ENCODE measurements at places on chromosomes 4 and X. TPM values are rescaled to one million over a fixed set of nuclear protein-coding genes. Genes with fewer than 3 reads are reported as not detected.

The AMBN gene
- not detected for total RNA-seq

The RENBP gene
- 12.1 TPM for total RNA-seq

The RGN gene
- not detected for total RNA-seq

The ZNF185 gene
- total RNA-seq = 0.97 TPM

The SASH3 gene
- 303 TPM for total RNA-seq

The CTAG2 gene
- not detected for total RNA-seq

The MTMR8 gene
- 4.8 TPM for total RNA-seq

The TEC gene
- total RNA-seq = 3.4 TPM

The RBM46 gene
- total RNA-seq = not detected

The IL1RAPL1 gene
- not detected for total RNA-seq

The DUX4 gene
- total RNA-seq = not detected

- no peak for DNase-seq
These were observed 127.9 kb downstream of the KLHL8 start for GRCh38 chr4:87092389-87093141.

DNA sequence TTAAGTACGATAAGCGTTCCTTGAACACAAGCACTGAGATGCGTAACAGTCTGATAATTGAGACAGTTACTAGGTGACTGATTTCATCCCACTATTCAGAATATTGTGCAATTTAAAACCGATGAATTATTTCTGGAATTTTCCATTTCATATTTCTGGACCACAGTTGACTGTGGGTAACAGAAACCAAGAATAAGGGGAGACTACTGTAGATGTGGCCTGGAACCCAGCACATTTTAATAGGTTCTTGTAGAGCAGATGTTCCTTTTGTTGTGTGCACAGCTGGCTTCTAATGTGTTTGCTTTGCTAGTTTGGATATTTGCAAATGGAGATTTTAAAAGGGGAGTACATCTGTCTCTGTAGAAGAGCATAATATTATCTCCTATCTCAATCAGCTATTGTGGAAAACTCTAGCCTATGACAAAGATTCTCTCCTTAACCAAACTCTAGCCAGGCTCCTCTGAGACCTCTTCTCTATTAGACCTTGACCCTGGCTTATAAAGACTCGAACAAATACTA lies 16.4 kb downstream of the NAAA start:
- DNase-seq = no peak

- DNase-seq = no peak
These were observed 14.5 kb downstream of the L1CAM start for GRCh38 chrX:153871451-153871850.

DNA sequence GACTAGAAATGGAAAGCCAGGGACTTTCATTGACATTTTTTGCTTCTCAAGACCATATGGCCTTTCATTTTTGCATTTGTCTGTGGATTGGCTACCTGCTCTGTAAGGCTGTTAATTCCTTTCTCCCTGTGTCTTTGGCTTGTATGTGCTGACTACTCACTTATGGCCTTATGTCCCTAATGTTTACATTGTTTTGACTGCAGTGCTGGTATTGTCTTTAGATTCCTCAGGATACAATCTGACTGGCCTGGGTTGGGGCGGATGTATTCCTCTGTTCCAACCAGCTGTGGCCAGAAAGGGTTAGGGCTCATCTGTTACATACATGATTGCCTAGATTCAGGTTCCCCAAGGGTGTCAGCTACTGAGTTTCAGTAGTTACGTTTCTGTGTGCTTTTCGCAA lies 108.1 kb downstream of the RAPGEF2 start:
- no peak for DNase-seq

GRCh38 chr4:4859799-4860599 lies 534 bp downstream of the MSX1 start:
- DNase-seq = no peak

GRCh38 chrX:117936118-117936517 lies 180.5 kb downstream of the KLHL13 start:
- DNase-seq = no peak

DNA sequence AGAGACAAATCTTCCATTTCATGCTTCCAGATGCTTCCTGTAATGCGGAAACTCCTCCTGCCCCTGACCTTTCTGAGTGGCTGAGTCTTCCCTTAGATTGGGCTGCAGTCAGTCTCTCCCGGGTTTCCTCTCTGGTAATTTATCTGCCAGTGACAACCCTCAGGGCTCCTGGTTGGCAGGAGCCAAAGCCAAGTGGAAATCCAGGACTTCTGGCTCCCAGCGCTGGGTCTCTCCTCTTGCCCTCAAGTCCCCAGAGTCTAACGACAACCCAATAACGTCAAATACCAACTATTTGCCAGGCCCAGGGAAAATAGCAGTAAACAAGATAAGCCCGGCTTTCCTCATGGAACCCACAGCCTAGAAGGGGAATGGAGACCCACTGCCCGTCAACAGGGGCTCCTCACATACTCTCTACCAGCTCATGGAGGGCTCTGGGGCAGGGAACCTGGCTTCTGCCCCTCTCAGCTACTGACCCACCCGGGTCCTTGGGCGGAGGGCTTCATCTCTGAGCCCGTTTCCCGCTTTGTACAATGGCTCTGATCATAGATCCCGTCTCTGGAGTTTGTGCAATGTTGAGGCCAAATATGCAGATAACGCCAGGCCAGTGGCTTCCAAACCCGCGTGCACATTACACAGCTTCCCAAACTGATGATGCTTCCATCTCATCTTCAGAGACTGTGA lies 1.1 kb upstream of the TBC1D14 start:
- DNase-seq = no peak

DNA sequence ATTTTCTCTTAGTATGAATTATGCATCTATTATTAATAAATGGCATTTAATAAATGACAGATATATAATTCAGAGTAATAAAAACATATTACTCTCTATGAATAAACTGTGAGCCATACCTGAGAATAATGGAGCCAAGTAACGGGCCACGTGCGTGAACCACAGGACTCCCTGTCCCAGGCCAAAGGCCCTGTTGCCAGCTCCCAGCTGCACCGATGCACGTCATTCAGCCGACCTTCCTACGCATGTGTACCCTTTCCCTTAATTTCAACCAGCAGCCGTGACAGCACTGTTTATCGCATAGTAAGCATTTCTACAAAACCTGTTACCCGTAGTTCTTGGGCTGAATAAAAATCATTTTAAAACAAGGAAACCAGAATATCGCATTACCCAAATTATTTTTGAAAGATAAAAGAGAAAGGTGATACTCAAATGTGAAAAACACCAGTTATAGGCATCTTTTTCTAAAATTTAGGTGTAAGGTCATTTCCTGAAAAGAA lies 827.2 kb upstream of the FRG1 start:
- DNase-seq = no peak

DNA sequence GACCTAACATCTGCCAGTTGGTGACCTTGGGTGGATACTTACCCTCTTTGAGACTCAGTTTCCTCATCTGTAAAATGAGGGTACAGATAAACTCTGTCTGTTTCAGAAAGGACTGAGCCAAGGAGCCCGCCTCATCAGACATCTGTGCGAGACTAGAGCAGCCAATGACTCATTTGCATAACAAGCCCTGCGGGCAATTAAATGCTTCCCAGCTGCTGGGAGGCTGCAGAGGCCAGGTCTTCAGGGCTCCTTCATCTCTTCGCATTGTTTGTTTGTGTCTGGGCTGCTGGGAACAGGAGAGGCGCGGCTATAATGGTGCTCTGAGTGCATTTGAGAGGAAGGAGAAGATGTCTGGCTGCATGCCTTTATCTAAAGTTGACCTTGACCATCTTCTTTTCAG lies 85.0 kb downstream of the ADRA2C start:
- no peak for DNase-seq

DNA sequence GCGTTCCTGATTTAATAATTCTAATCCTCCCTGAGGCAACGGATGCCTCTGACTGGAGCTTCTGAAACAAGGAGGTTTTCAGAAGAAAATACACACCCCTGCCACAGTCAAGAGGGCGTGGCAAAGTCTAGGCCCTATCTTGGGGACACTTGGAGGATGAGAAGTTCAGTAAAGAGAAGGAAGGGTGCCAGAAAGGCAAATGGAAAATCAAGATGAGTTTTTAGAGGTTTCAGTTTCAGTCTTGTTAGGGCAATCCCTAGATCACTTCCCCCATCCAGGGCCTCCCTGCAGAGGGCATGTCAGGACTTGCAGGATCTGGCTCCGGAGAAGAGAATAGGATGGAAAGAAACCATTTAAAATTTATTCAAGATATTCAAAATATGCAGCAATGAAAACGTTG lies 28.5 kb upstream of the FGF2 start:
- no peak for DNase-seq

DNA sequence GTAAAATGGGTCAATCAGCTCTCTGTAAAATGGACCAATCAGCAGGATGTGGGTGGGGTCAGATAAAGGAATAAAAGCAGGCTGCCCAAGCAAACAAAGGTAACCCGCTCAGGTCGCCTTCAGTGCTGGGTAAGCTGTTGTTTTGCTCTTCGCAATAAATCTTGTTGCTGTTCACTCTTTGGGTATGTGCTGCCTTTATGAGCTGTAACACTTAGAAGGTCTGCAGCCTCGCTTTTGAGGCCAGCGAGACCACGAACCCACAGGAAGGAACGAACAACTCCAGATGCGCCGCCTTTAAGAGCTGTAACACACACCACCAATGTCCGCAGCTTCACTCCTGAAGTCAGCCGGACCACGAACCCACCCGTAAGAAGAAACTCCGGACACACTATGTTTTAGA lies 11.5 kb upstream of the CAMK2D start:
- DNase-seq = peak; percentile 48

DNA sequence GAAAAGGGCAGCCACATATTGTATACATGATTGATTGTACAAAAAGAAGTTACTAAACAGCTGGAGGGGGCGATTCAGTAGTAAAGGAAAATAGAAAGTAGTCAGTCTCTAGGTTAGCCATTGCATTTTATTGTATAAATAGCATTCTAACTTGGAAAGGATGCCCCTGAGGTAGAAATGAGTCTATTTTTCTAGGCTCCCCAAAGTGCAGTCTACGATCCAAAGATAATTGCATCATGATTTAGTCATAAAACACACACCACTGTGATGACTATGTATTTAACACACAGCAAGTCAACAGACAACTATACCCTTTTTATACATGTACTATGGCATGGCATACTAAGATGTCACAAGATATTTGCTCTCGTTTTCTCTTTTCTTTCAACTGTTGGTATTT lies 204.9 kb downstream of the APBB2 start:
- no peak for DNase-seq

- no peak for DNase-seq
These were observed 65.2 kb upstream of the TLR2 start for GRCh38 chr4:153618833-153619232.

- DNase-seq = no peak
These were observed 98.5 kb downstream of the JADE1 start for GRCh38 chr4:128907981-128908380.

GRCh38 chr4:128353791-128354190 lies 66.2 kb upstream of the PGRMC2 start:
- DNase-seq = no peak

- DNase-seq = no peak
These were observed 55.2 kb downstream of the GLRA2 start for GRCh38 chrX:14584548-14584947.

DNA sequence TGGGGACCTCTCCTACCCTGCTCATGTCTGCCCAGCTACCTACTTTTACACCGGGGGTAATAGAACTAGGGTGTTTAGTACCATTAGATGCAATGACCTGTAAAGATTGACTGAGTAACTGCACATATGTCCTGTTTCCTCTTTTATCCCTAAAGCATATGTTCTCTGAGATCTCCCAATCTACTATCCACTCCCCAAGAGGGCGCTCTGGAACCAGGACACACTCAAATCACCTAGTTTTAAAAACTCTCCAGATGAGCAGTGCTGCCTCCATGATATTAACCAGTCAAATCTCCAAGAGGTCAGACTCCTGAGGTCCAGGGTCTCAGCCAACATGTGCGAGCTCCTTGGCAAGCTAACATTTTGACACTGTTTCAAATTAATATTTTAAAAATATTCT lies 87.0 kb upstream of the TSPAN5 start:
- DNase-seq = no peak

DNA sequence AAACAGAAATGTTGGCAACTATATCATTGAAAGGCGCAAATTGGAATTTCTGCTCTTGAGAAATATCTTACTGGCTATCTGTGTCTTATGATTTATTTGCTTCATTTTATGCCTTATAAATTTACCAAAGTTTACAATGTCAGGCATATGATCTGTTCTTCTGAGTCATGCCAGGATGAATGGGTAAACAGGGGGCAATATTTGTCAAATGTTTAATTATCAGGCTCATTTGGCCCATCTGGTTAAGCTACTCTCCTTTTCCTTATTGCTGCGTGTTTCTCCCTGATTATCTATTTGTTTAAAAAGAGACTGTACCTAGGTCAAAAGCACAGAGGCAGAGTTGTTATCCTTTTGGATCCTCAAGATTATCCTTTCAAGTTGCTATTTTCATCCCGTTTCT lies 903.8 kb upstream of the PCDH10 start:
- DNase-seq = no peak

DNA sequence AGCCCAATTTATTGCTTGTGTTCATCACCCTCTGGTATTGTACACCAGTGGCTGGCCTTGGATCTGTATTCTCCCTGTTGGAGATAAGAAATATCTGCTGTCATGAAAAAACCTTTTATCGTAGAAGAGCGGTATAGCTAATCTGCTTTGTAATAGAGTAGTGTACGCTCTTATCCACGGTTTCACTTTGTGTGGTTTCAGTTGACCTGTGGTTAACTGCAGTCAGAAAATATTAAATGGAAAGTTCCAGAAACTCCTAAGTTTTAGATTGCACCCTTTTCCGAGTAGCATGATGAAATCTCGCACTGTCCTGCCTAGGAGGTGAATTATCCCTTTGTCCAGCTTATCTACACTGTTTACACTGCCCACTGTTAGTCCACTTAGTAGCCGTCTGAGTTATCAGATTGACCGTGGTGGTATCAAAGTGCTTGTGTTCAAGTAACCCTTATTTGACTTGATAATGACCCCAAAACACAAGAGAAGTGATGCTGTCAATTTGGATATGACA lies 42.4 kb downstream of the KDM6A start:
- no peak for DNase-seq

DNA sequence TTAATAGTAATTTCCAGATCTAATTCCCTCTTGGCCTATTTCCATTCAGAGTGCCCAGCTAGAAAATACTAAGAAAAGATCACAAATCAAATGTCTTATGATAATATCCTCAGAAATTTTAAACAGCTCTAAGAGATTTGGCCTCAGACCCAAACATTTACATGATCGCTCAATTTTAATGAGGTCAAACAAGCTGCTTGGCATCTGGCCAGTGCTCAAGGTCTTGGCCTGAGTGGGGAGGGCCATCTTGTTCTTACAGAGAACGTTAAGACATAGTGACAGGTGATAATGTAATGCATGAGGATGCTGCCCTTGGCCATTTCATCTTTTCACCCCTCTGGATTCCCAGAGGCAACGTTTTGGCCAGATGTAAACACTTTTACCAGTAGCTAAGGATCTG lies 159.2 kb upstream of the SLC7A11 start:
- no peak for DNase-seq

- no peak for DNase-seq
These were observed 37.8 kb downstream of the OCRL start for GRCh38 chrX:129577877-129578276.

DNA sequence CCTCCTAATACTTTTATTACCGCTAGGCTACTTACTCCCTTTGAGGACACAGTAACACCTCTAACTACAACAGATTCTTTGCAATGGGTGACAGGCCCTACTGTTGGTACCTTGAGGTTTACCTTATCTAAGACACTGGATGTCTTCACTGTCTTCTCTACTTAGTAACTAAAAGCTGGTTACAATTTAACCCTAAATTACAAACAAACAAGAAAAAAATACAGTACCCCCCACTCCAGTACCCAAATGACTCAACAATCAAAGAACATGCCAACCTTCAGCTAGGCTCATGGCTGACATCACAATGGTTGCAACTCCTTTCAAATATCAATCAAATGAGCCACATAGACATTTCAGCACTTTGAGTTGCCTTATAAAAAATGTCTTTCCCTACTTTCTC lies 198.0 kb downstream of the GUCY2F start:
- DNase-seq = no peak

All from activated CD8-positive, alpha-beta T cell treated with anti-CD3 and anti-CD28 coated beads, Interleukin-2, amount 10 ng/mL, durations not matched to agents 7 days and 5 days (primary cell).